ENCODE measurements at places on chromosomes 11 and 22. TPM values are rescaled to one million over a fixed set of nuclear protein-coding genes. Genes with fewer than 3 reads are reported as not detected.

DNA sequence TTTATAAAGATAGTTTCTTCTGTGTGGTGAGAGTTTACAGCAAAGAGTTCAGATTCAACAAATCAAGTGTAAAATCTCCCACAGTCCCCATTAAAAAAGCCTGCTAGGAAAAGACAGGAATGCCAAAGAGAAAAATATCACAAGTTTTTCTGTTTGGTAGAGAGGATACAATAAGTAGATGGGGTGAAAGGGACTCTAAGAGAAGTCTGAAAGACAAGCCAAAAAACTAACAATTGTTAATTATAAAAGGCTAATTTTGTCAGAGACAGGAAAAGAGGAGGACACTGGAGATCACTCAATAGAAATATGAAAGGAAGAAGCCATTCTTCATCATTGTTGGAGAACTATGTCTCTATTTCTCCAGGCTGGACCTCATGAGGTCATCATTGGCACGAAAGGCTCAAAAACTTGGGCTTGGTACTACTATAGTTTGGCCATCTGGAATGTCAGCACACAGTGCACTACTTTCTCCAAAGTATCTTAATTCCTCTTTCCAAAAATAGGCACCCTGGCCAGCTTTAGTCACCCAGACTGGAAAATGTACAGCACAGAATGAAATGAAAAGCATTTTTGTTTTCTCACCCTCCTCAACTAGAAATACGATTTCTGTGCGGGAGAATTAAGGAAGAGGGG, 531 bp upstream of the SOX6 start:
- DNase-seq, result no peak

GRCh38 chr11:33857933-33858371, 33.9 kb downstream of the LMO2 start:
- DNase-seq, result peak; percentile 62

DNA sequence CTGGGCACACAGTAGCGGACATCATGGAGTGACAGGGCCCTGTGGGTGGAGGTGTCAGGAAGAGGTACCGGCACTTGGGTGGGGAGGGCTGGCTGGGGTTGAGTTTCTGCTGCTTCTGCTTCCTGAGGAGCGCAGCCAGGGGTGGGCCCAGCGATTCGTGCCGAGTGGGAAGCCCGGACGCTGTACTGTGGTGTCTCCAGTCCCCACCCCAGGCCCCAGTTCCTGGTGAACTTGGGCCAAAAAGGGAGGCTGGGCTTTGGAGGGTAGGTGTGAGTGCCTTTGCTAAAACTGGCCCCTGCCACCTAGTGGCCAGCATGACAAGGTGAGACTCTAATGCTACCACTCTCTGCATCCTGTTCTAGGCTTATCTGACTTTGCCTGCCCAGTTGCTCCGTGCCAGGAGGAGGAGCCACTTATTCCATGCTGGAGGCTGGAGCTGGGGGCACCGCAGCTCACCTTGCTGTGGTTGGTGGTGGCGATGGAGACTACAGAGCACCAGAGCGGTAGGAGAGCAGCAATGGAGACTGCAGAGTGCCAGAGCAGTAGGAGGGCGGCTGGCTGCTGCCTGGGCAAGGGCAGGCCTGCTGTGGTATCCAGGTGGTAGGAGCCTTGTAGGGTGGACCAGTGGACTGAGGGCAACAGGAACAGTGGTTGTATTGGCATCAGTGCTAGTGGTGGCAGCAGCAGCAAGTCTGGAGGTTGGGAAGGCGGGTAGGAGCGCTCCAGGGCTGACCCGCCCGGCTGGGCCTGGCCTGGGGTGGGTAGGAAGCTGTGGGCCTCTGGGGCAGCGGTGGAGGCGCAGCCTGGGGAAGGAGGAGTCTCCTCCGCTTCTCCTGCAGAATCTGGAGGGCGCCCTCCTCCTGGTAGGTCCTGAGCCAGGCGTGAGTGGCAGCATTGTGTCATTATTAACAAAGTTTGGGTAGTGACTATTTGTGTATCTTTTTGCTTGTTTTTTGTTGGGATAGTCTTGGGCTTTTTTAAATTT, 2.2 kb upstream of the RFPL2 start:
- no peak for DNase-seq

- no peak for DNase-seq
Measured at GRCh38 chr11:15006139-15006759, 34.1 kb upstream of the CALCA start.

DNA sequence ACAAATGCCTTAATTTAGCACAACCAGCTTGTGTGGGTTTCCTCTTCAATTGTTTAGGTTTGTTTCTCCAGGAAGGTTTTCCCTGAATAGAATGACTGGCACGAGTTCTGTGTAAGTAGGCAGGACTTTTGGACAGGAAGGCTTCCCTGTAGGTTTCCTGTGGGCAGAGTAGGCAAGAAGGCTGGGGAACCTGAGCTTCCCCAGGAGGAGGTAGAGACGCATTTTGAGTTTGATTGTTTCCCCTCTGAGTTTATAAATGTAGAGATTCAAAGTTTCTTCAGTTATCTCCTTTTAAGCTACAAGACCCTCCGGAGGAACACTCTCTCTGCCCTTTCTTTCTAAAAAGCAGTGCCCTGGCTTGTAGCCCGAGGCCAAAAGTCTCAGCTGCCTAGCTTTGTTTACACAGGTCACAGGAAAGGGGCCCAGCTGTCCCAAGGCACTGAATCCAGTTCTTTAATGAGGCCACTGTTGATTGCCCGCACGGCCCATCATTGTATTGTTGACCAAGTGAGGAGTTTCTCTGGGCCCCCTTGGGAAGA, 66.6 kb upstream of the RDX start:
- DNase-seq, result no peak

- DNase-seq, result peak; percentile 24
Measured at GRCh38 chr11:77619576-77620198, 17.9 kb downstream of the CLNS1A start.

DNA sequence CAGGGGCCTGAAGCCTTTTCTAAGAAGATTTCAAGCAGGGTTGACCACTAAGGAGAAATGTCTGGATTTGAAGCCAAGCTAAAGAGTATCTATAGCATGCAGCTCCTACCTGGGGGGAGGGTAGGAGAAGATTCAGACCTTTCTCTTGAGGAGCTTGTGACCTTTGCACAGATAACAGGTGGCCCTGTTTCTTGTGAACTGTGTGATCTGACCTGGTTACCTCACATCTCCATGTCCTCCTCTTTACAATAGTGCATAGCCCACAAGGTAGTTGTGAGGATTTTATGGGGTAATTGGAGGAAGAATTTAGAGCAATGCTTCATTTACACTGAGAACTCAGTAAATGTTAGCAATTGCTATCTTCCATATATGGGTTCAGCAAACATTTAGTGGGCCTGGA, 310.1 kb downstream of the TMEM135 start:
- DNase-seq, result no peak

DNA sequence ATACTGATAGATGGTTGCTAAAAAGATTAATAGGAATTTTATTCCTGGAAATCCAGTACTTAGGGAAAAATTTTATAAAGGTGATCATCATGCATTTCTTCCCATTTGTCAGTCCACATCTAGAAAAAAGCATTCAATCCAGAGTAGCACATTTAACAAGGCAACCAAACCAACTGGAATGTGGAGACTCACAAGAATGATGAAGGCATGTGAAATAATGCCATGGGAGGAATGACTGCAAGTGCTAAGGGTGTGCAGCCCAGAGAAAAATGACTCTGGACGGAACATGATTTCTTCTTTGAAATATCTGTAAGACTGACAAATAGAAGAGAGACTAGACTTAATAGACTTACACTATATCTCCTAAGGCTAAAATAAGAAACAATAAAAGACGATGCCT, 33.8 kb downstream of the BLID start:
- no peak for DNase-seq

- DNase-seq, result no peak
Measured at GRCh38 chr22:39908136-39908535, 7.3 kb downstream of the GRAP2 start.

DNA sequence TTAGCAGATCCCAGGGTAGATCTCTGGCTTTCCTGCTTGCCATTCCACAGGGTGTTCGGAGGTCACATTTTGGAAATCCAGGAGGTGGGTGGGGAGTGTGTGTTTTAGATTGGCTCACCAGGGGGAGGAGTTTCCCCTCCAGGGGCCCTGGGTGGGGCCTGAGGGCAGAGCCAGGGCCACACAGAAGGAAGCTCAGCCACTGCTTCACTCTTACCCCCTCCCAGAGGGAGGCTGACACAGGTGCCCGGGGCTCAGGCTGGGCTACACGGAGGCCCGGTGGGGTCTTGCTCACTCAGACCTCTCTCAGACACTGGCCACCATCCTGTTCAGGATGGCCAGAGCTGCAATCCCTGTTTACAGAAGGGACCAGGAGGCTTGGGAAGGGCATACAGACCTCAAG, 2.5 kb downstream of the WNT7B start:
- no peak for DNase-seq

DNA sequence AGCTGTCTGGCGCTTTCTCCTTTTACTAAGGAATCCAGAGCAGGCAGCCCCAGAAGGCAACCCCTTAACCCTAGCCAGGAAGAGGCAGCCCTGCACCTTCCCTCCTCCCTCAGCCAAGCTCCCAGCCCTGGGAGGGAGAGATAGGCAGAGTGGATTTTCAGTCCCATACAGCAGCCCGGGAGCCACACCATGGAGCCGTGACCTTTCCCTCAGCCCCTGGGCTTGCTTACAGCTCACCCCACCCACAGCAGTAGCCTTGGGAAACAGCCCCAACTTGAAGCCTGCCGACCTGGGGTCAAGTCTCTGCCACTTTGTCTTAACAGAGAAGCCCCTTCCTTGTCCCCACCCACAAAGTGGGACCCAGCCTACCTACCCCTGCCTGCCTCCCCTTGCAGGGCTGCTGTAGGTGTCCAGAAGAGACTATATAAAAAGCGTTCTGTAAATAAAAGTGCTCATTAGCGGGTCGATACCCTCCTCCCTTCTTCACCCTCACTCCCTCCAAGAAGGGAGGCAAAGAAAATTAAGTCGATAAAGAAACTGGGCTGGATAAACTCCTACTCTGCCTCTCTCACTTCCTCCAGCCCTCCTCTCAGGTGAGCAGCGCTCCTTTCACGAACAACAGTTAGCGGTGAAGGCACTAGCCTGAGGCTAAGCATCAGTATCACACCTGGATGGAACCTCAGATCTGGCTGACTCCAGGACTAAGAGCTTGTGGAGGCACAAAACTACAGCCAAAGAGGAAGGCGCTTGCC, 4.2 kb downstream of the TST start:
- no peak for DNase-seq

DNA sequence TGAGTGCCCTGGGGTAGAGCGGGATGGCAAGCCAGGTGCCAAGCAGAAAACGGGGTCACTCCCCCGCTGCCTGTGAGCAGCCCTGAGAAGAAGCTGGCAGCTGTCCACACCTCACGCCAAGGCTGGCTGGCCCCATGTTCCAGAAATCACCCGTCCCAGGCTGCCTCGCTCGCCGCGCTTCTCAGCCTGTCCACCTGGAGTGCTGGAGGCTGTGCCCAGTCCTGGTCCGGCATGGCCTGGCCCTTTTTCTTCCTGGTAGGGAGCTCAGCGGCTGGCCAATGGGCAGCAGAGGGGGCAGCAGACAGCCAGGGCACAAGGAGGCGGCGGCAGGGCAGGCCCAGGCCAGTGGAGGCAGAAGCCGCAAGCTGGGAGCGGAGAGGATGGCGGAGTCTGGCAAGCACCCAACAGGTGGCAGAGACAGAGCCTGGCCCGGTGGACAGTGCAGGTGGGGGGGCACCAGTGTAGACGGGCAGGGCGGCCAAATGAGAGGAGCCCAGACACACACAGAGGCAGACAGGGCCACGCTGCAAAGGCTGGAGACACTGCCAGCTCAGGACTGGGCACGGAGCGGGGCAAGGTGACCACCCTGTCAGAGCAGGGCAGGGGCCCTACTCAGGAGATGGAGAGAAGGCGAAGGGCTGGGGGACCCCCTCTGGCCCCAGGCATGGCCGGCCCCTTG, 37.2 kb upstream of the TH start:
- no peak for DNase-seq

DNA sequence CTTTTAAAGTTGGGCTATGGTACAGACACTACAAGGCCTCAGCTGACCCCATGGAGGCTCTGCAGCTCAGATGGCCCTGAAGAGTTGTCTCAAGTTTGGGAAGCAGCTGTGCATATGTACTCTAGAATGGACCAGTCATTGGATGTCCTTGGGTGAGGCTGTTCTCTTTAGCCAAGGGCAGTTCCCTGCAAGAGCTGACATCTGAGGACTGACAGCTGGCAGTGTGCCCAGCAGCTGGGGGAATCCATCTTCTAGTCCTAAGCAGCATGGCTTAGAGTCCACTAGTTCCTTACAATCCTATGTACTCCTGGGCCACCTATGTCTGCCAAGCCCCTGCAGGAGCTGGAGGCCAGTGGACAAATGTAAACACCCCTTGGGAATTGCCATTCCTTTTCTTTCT, 76.5 kb downstream of the C11orf91 start:
- no peak for DNase-seq

- DNase-seq, result no peak
Measured at GRCh38 chr22:20580611-20581502, 73.4 kb downstream of the MED15 start.

- no peak for DNase-seq
Measured at GRCh38 chr22:32758866-32759385, 42.6 kb upstream of the TIMP3 start.

GRCh38 chr11:104876324-104876723, 21.9 kb downstream of the CASP12 start:
- DNase-seq, result no peak

- DNase-seq, result no peak
Measured at GRCh38 chr11:120228794-120229384, 11.1 kb upstream of the POU2F3 start.

DNA sequence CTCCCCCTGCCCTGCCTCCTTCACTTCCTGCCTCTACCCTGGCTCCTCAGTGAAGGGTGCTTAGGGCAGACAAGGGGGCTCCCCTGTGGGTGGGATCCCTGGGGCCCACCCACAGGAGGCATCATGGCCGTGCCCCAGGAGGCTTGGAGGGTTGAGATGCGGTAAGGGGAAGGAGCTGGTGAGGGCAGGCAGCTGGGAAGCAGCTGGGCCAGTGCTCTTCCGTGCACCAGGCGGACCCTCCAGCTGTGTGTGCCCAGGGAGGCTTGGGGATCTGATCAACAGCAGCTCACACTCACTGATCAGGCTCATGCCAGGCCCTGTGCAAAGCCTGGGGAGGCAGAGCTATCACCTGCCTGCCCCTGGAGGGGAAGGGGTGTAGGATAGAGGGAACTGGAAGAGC, 59.3 kb upstream of the TTLL12 start:
- no peak for DNase-seq

DNA sequence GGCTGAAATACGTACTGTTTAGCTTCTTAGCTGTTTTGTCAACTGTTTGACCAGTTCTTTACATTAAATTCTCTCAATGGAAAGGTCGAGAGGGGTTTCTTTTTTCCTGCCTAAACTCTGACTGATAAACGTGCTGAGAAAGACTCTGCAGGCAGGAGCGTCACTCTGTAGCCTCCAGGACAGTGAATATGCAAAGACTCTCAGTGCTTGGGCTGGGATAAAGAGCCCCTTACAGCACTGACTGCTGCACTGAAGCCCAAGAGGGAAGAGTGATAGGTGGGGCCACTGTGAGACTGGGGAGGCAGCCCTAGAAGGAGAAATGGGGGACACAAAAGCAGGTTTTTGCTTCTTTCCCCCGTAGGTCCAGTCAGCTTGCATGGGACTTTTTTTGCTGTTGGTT, 213.5 kb downstream of the TENM4 start:
- DNase-seq, result no peak

PLEKHA7 gene
- polyA plus RNA-seq, result 46.5 TPM

THY1 gene
- polyA plus RNA-seq, result 86.0 TPM

ABCG4 gene
- polyA plus RNA-seq, result 1.2 TPM

PSMD13 gene
- 132 TPM for polyA plus RNA-seq

ANGPTL5 gene
- polyA plus RNA-seq, result not detected

ART5 gene
- 4.8 TPM for polyA plus RNA-seq

CECR2 gene
- polyA plus RNA-seq, result 21.4 TPM

NAGA gene
- polyA plus RNA-seq, result 26.3 TPM

CCDC116 gene
- 0.25 TPM for polyA plus RNA-seq

CSRP3 gene
- polyA plus RNA-seq, result not detected

GRAP2 gene
- polyA plus RNA-seq, result 0.61 TPM

HYOU1 gene
- polyA plus RNA-seq, result 133 TPM

ZNF214 gene
- 12.7 TPM for polyA plus RNA-seq

P4HA3 gene
- polyA plus RNA-seq, result 1.6 TPM

NXPE2 gene
- polyA plus RNA-seq, result 0.61 TPM
